ENCODE measurements at places on chromosomes 5 and 9.
A peak's percentile ranks its signal among the peaks of the same experiment; 100 is the strongest.

DNA sequence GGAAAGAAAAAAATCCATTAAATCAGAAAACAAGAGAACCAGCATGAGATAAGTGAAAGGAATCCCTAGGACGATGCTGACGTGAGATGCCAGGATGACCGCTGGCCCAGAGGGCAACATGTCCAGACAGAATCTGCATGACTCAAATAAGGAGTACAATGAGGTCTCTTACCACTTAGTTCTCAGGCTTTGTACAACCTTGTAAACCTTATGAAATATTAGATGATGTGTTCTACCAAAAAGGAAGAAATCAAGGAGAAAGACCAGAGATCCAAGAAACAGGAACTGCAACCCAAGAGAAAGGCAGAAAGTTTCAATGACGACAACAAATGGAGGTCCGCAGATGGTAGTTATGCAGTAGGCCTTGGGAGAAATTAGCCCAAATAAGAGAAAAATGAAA lies 2.8 kb upstream of the GPR150 start:
- no peak for DNase-seq

DNA sequence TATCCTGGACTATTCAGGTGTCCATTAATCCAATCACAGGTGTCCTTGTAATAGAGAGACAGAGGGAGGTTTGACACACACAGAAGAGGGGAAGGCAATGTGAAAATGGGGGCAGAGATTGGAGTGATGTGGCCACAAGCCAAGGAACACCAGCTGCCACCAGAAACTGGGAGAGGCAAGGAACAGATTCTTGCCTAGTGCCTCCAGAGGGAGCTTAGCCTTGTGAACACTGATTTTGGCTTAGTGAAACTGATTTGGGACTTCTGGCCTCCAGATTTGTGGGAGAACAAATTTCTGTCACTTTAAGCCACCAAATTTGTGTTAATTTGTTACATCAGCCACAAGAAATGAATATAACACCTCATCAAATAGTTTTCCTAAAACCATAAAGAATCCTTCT lies 416.2 kb downstream of the ENC1 start:
- no peak for DNase-seq

DNA sequence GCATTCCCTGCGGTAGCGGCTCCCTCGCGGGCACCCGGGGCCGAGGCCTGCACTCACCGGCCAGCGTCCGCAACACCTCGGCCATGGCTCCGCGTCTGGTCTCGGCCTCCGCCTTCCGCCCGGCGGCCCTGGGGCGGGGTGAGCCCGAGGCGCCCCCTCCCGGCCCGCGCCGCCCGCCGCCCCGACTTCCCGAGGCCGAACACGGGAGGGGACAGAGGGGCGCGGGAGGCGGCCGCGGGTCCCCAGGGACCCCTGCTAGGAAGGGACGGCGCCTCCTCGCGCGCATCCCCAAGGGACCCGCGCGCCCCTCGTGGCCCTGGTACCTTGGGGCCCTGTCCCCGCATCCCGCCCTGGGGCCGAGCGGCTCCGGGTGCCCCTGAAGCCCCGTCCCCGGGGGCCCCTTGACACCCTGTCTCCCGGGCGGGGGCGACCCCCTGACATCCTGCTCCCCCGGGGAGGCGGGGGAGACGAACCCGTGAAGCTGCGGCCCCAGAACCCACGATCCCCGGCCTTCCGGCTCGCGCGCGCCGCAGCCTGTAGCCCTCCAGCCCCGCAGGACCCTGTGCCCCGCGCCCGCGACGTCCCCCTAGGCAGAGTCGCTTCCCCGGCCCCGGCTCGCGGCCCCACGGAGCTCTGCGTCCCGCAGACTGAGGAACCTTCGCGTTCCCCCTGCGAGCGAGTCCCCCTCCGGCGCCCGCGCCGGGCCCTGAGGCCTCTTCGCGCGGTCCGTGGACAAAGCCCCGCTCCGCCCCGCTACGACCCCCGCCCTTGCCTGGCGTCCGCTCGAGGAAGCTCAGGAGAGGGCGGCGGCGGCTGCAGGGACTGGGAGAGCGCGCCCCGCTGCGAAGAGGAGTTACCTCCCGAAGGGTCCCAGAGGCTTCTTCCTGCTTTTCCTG lies at the start of gene ABO:
Gene ABO, minus strand, starts transcription at position 97 of the 896 bp plus-strand sequence.
- no peak for DNase-seq

DNA sequence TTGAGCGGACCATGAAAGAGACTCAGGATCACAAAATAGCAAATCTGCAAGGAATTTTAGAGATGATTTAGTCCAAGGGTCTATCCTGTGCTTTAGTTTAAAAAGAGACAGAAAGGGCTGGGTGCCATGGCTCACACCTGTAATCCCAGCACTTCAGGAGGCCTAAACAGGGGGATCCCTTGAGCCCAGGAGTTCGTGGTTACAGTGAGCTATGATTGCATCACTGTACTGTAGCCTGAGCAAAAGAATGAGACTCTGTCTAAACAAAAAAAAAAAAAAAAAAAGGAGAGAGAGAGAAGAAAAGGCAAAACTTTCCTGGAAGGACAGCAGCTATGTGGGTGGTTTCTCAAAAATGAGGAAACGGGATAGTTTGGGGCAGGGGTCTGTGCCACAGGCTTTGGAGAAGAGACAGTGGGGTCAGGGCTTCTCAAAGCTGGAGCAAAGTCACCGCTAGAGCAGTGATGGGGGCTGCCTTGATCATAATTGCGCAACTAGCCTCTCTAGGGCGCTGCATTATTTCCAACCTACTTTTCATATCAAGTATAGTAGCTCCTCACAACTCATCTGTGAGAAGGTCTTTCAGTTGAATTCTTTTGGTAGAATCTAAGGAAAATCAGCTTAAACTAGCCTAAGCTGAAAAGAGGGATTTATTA lies 8.5 kb upstream of the ANKH start:
- no peak for DNase-seq

DNA sequence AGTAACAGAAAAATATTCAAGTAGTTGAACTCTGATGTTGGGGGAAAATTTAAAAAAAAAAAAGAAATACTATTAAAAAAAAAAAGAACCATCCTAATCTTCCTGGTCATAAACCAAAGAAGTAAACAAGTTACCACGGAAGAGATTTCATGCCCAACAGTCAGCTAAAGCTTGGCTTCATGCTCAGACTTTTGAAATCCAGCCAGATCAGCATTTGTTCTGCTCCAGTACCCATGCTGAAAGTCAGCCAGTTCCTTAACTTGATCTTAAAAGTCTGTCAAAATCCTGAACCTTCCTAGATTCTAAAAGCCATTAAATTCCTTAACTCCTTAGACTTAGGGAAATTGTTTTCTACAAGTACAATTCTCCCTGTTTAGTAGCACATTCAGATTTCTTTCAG lies 908.7 kb upstream of the CDH9 start:
- peak; percentile 63 for DNase-seq

DNA sequence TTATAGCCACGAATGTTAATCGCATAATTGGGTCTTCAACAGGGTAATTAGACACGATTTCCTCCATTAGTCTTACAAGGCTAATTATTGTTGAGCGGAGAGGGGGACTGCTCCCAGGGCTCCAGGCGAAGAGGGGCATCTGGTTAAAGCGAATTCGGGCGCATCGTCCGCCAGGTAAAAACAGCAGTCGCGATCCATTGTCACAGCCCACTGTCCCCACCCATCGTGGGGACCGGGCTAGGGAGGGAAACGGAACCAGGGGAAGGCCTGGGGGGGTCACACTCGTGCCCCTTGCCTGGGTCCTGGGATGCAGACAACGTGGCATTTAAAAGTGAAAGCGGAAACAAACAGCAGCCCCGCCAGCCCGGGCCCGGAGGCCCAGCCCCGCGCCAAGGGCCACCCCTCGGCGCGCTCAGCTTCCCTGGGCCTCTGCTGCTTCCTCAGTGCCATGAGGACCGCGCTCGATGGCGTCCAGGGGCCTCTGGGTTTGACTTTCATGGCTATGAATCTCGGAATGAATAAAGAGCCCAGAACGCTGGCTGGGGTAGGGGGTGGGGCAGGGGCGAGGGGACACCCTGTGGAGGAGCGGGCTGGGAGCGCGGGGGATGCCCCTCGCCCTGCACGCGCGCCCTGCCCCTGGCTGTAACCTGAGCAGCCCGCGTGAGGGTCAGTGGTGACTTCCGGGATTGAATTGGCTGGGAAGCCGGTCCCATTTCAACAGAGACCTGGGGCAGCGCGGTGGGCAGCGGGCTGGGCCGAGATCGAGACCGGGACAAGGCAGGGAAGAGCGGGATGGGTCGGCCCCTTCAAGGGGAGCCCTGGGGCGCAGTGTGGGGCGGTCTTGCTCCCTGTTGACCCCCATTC lies 99.9 kb downstream of the GTF3C4 start:
- DNase-seq: no peak

GRCh38 chr9:136558373-136558772 lies 12.5 kb upstream of the NOTCH1 start:
- no peak for DNase-seq
